Activated CD4-positive, alpha-beta memory T cell treated with anti-CD3 and anti-CD28 coated beads for 36 hours (primary cell): ENCODE measurements at places on chromosomes 13 and 19.

DNA sequence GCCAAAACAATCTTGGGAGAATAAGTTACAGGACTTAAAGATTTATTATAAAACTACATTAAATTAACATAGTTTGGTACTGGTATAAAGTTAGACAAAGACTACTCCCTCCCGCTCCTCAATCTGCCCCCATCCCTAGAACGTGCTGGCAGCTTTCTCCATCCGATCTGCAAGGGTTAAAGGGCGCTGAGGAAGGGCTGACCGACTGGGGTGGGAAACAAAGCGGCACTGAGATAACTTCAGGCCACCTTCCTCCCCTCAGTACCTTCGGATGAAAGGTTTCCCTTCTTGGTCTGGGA, 790 bp upstream of the SUGT1 start:
- DNase-seq, result no peak

GRCh38 chr13:47903836-47904235, 97.2 kb downstream of the SUCLA2 start:
- no peak for DNase-seq

- no peak for DNase-seq
Observed at GRCh38 chr13:74017301-74018061, 116.7 kb downstream of the KLF12 start.

GRCh38 chr13:52736891-52737290, 2.7 kb downstream of the CNMD start:
- no peak for DNase-seq

- DNase-seq, result no peak
Observed at GRCh38 chr13:109883181-109884180, 97.1 kb upstream of the IRS2 start.

GRCh38 chr13:107329991-107330390, 762.1 kb upstream of the ARGLU1 start:
- DNase-seq, result no peak

DNA sequence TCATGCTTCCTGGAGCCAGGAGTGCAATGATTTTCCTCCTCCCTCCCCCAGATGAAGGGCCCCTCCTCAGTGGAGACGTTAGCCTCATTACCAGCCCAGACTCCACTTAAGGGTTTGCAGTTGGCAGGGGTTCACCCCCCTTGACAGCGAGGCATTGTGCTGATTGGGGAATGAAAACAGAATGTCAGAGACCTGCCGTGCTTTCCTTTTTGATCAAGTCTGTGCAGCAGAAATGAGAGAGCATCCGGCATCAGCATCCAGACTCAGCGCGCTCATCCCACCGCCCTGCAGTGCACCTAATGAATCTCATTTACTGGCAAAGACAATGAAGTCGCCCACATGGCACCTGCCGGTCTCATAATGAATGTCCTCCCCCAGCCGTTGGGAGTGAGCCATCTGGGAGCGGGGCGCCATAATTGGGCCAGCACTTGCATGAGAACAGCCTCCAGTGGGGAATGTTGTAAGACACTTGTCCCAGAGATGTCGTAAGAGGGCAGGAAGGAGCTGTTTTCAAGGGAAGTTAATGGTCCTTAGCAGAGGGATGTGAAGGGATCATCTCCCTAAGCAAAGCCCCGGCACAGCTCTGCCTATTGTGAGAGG, 98.3 kb upstream of the UQCRFS1 start:
- no peak for DNase-seq

DNA sequence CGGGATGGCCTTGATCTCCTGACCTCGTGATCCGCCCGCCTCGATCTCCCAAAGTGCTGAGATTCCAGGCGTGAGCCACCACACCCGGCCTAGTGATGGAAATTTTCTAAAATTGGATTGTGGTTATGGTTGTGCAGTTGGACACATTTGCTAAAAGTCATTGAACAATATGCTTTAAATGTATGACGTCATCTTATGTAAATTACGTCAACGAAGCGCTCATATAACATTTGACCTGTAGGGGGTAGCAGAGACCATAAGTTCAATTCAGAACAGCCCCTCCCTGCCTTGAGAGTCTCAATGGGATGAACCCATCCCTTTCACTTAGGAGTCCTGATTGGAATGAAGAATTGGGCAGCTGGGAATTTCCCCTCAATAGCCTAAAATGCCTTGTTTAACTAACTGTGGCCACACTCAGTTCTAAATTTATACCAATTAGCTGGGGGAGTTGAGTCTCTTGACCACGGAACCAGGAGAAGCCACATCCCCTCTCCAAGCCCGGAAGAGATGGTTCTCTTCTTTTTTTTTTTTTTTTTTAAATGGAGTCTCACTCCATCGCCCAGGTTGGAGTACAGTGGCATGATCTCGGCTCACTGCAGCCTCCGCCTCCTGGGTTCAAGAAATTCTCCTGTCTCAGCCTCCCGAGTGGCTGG, 15.2 kb upstream of the TLE6 start:
- peak; percentile 46 for DNase-seq

DNA sequence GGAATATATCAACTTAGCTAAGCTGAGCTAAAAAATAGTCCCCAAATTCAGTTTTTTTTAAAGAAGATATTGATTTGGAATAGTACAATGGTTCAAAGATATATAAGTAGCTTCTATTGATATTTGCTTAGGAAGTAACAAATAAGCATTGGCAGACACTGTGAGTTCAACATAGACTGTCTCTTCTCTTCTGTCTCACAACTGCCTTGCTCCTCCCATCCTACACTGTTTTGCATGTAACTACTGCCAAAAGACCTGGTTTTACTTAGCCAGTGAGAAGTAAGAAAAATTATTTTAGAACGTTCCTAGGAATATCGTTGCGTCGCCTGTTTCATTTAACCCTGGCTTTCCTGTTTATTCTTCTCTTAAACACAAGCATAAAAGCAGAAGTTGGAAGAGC, 859.0 kb upstream of the SPRY2 start:
- DNase-seq, result no peak

DNA sequence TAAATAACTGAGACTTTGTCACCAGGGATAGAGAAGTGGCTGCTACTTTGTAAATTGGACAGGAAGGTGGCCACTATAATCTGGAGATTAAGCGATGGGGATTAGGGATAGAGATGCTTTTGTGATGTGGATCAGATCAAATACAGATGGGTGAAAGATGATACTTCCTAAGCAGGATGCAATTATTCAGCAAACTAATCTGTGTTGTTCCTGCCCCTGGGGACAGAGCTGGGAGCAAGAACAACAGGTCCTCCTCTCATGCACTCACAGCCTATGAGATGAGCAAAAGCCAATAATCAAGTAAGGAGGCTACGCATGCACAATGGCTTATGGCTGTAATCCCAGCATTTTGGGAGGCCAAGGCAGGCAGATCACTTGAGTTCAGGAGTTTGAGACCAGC, 4.6 kb downstream of the RGL3 start:
- no peak for DNase-seq

GRCh38 chr19:17794731-17795494, at the start of gene B3GNT3:
Gene B3GNT3 (plus strand): TSS chr19:17795138. CDS start chr19:17807808, 12,670 bp downstream.
- no peak for DNase-seq

DNA sequence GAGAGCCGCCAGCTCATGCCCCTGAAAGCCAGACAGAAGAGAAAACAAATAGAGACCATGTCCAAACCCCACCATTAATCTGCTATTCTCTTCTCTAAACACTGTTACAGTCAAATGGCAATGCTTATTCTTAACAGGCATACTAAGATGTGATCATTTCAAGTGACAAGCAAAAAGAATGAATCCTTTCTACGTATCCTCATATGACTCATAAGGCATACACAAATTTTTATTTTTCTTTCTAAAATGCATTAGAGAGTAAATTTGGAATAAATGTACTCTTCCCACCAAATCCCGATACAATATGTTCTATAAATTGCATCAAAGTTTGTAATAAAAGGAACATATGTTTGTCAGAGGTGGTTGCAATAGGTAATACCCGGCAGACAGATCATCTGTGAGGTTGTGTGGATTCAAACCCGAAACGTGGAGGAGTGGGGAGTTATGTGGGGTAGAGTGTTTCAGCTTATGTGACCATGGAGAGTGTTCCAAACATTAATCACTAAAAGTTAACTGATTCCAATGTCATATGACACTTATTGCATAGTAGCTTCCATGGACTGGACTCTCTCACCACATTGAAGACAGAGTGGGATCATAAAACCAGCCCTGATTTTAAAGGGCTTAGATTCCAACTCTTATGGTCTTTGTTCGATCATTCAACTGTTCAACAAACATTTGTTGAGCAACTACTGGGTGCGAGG, 213.1 kb downstream of the DCLK1 start:
- DNase-seq, result no peak

GRCh38 chr19:45331411-45331810, 8.7 kb upstream of the CKM start:
- no peak for DNase-seq

GRCh38 chr19:12647490-12648071, 19.0 kb downstream of the MAN2B1 start:
- DNase-seq, result peak; percentile 51

DNA sequence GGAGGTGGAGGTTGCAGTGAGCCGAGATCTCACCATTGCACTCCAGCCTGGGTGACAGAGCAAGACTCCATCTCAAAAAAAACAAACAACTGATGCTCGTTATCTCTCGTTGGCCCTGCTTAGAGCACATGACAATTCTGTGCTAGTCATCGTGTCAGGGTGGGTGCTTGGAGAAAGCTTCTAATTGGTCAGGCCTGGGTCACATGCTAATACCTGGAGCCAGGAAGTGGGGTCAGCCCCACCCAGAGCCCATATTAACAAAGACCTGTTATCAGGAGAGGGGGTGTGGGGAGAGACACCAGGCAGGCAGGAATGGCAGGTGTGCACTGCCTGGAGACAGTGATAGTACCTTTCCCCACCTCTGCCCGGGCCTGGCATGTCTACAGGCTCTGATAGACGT, 84.9 kb downstream of the DPF1 start:
- no peak for DNase-seq

- no peak for DNase-seq
Observed at GRCh38 chr19:397941-398706, 10.8 kb downstream of the C2CD4C start.

GRCh38 chr19:4103080-4103433, 20.9 kb downstream of the MAP2K2 start:
- DNase-seq, result peak; percentile 62

GRCh38 chr13:22168437-22169190, 497.7 kb downstream of the FGF9 start:
- DNase-seq, result no peak

- DNase-seq, result no peak
Observed at GRCh38 chr19:16895467-16896145, 6.8 kb downstream of the F2RL3 start.

GRCh38 chr19:7701654-7702457, at the start of gene FCER2:
Gene FCER2 (minus strand): TSS chr19:7702131. CDS start chr19:7699760, 2,371 bp downstream.
- no peak for DNase-seq

GRCh38 chr19:13334801-13335481, 171.3 kb downstream of the CACNA1A start:
- no peak for DNase-seq

DNA sequence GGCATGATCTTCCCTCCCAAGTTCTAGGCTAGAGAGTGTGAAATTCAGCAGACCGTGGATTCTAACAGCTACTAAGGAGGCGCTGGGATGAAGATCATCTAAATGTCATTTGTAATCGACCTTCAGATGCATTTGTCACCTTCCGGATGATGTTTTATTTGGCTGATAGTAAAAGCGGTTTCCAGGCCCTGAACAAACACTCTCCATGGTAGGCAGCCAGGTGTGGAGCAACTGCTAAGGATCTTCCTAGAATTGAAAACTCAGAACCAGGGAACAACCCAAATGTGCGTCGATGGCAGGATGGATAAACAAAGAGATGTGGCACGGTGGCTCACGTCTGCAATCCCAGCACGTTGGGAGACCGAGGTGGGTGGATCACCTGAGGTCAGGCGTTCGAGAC, 107.2 kb upstream of the CACNA1A start:
- DNase-seq, result no peak

- no peak for DNase-seq
Observed at GRCh38 chr13:101292711-101293110, 123.6 kb downstream of the NALCN start.

- peak; percentile 31 for DNase-seq
Observed at GRCh38 chr19:14116918-14117578, 514 bp downstream of the PRKACA start.

- DNase-seq, result no peak
Observed at GRCh38 chr13:109713681-109714080, 72.7 kb downstream of the IRS2 start.

DNA sequence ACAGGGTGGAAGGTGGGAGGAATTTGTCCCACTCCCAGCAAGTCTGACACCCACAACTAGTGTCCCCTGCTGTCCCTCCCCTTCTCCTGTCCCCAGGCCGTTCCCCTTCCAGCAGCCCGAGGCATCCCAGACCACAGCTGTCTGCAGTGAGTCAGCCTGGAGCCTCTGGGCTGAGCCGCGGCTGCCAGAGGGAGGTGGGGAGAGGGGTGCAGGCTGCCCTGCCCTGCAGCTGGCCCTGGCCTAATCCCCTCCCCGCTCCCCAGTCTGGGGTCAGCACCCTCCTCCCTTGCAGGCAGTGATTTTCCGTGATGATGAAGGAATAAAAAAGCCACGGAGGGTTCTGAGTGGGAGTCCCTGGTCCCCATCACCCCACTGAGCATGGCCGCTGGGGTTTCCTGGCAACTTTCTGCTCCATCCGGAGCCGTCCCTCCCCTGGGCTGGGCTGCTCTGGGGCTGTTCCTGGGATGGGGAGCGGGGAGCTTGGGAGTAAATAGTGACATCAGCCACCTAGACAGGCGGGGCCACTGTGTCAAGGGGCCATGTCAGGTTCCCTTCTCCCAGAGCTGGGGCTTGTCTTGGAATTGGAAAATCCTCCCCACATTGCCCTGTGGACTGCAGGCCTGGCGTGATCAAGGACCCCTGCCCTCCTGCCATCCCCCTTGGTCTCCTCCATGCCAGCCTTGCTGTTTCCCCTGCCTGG, 16.8 kb downstream of the SPC24 start:
- DNase-seq, result no peak

DNA sequence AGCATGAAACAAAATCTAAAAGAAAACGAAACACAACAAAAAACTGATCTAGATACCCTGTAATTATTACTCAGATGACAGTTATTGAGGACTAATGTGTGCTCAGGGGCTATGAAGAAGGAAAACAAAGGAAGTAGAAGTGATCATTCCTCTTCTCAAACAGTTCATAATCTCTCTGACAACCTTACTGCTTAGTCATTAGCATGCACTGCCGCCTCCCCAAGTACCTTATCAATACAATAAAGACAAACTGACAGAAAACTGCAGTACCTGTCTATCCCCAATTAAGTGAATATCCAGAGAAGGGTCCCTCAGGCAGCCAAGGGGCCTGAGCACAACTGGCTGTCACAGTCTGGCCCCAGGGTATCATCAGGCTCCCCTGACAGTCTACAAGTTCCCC, 22.0 kb upstream of the POU4F1 start:
- no peak for DNase-seq

- no peak for DNase-seq
Observed at GRCh38 chr13:40536443-40537113, 129.9 kb downstream of the FOXO1 start.

DNA sequence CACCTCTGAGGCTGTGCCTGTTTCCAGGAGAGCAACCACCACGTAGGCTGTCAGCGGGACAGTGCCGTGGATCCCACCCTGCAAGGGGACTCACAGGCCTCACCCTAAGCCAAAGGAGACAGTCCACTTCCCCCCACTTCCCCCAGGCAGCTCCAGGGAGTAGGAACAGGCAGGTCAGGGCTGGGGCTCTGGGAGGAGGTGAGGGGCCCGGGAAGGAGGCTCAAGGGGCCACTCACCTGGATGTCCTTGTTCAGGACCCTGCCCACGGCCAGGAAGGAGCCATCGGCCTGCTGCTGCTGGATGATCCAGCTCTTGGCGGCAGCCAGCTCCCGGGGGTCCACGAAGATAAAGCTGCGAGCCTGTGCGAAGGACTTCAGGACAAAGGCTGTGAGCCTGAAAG, 25.6 kb downstream of the F2RL3 start:
- no peak for DNase-seq
